ENCODE measurements at places on chromosomes 7 and 10.
A peak's percentile ranks its signal among the peaks of the same experiment; 100 is the strongest.

DNA sequence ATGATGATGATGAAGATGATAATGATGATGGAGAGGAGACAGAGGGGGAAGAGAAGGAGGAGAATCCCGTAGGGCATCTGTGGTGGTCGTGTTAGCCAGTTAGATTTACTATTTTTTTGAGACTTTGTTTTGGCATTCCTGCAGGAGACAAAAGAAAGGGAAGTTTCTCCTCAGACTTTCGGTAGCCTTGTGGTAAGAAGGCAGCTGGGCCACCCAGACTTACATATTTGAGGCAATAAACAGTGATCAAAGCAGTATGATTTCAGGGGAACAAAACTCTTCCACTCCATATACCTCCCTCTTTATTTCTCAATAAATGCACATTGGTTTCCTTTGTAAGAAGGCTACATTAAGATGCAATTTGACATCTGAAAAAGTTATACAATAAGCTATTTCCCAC lies 32.4 kb upstream of the BICC1 start:
- DNase-seq = no peak

DNA sequence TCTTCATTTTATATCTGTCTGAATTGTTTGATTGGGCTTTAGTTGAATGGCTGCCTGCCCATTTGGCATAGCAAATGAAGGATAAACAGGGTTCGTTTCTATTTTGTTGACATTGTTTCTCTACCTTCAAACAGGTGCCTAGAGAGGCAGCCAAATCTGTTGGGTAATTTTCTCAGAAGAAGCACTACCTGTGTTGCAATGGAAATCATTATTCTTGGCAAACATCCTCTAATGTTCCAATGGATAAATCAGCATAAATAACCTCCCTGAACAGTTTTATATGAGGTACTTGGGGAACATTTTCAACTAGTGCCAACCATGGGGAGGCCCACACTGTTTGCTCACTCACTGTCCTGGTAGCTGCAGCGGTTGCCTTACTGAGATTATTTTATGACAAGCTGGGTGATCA lies 64.4 kb upstream of the PLPP4 start:
- no peak for DNase-seq

DNA sequence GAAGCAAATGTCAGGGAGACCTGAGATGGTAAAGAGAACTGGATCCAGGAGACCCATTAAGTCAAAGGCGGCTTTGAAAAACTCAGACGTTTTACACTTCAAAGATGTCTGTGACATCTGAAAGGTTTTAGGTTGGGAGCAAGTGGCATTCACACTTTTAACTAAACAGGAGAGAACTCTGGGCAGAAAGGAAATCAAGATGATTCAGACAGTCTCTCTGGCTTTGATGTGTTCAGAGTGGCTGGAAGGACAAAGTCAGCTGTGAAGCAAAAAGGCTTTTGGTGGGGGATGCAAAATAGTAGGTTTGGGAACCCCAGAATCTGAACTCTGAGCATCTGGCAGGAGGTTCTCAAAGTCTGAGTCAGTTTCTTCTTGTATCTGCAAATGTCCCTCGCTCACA lies 66.6 kb downstream of the PRKCQ start:
- no peak for DNase-seq

- DNase-seq = no peak
Observed at GRCh38 chr7:54782314-54782713, 23.3 kb upstream of the SEC61G start.

DNA sequence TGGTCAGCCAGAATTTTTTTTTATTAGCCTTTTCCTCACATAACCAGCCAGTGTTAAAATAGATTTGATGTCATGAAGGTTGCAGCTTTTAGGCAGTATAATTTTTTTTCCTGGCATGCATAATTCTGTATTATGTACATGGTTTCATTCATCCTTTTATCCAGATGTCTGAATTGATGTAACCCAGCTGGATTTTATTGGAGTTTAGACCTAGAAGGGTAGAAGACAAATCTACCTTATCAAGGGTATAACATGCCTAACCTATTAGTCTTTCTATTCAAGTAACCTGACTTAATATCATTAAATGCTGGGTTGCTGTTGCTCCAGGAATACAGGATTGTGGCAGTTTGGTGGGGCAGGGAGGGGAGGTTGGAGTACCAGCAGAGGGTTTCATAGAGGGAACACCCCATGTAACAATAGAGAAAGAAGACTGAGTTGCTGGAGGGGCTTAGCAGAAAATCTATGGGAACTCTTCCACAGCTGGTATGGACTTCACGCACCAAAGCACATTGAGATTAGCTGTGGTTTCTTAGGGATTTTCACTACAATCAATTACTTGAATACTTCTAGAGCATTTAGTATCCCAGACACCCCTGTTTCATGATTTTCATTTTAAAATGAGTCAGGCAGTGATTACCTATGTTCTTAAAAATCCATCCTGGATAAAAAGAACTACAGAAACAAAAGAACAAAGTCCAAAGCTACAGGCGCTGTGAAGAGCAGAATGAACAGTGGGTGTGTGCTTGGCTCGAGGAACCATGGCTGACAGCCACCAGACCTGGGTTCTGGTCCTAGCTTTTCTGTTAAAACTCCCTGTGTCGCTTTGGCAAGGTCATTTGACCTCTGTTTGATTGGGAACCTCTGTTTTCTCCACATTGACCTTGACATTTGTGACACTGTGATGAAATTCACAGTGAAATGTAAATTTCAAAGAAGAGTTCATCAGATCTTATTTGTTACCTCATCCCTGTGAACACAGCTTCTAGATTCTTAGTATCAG lies 93.5 kb downstream of the CREM start:
- no peak for DNase-seq

GRCh38 chr10:73096449-73097304 lies at the start of gene P4HA1:
Gene P4HA1, minus strand, starts transcription at chr10:73096866. Its CDS starts 21,983 bp downstream, at chr10:73074883.
- DNase-seq = peak; percentile 71

DNA sequence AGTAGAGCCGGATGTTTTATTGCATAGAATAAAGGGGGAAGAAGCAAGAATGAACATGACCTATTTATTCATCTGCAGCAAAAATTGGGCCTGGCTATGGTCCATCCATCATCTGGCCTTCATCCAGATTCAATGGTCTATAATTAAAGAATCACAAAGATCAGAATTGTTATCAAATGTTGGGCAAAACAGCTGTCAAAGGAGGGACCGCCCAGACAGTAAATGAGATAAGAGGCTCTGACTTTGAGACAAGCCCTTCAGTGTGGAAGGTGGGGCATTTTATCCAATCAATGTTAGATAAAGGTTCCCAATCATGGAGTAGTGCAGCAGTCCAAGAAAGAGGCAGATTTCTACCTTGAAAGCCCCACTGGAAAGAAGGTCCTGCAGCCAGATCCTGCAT lies 153.5 kb downstream of the PARD3 start:
- no peak for DNase-seq

GRCh38 chr10:96073722-96074121 lies 30.3 kb downstream of the CCNJ start:
- DNase-seq = no peak

DNA sequence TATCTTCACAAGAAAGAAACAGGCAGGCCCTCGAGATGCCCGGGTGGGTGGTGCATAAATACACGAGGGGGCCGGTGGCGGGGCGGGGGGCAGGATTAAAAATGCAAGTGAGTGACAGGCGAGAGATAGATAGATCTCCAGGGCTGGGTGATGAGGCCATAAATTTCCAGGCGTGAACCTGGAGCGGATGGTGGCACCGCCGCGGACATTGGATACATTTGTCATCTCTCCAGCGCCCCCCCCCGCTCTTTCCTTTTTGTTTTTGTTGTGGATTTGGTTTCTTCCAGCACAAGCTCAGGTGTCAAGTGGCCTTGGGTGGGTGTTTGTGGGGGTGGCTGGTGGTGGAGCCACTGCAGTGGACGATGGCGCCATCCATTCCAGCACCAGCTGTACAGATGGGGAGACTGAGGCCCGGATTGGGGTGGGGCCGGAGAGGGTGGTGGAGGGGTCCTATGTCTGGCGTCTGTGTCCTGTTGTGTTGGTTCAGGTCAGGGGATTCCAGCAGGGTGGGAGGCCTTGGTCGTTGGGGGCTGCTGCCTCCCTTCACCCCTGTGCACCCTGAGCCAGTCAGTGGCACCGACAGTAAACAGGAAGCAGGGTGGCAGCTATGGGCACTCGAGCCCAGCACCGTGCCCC lies 2.9 kb downstream of the ELFN1 start:
- DNase-seq = no peak

DNA sequence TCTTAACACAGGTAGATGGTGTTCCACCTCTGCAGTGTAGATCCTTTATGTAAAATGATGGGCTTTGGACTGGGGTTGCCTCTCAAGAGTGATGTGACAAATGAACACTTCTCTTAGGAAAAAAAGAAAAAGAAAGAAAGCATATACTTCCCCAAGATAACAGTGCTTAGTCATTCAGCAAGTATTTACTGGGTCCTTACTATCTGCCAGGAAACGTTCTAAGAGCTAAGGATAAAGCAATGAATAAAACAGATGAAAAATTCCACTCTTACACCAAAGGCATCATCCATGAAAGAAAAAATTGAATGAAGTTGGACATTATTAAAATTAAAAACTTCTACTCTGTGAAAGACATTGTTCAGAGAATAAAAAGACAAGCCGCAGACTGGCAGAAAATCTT lies 177.3 kb downstream of the C7orf25 start:
- no peak for DNase-seq

DNA sequence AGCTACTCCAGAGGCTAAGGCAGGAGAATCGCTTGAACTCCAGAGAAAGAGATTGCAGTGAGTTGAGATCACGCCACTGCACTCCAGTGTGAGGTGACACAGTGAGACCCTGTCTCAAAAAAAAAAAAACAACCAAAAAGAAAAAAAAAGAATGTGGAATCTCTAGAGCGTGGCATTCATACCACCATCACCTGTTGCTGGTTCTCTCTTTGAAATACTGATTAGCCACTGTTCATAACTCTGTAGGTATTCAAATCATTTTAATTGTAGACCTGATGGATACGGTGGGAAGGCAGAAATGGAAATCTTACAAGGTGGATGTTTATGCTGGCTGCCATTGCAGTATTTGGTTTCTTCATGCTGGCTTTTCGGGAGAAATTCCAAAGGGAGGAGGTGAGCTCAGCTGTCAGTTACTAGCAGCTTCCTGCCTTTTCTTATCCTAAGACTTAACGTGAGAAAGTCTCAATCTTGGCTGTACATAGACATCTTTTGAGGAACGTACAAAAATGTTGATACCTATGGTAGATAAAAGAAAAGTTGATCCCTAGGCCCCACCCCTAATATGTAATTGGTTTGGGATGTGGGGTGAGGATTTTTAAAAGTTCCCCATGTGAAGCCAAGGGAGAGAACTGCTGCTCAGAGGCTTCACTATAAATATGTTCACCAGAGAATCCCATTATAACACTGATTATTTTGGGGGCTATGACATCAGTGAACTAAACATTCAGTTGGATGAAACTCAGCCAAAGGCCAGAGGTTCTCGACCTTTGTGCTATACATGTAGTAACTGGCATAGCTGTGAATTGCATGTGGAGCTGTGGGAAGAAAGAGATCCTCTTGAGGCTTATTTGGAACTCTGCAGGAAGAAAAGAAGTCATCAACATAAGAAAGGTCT lies 26.9 kb upstream of the MKLN1 start:
- no peak for DNase-seq

- no peak for DNase-seq
Observed at GRCh38 chr7:36002900-36003299, 150.2 kb upstream of the EEPD1 start.

- no peak for DNase-seq
Observed at GRCh38 chr7:125412890-125413665, 483.5 kb upstream of the POT1 start.

GRCh38 chr10:103153302-103154197 lies 39.5 kb downstream of the NT5C2 start:
- DNase-seq = no peak

DNA sequence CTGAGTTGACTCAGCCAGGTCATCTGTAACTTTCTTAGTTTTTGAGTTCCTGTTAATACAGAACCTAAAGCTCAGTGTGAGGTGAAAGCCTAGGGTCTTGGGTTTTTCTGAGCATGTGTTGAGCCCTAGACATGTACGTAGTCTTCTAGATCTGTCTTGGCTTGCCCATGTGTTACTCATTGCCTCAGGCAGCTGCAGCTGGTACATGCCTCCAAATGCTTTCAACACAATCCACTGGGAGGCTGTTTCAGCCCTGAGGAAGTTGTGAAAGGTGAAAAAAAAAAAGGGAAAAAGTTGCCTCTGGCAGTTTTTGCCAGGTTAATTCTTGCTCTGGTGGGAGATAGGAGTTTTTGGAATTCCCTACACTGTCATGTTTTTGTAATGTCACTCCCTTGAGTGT lies 134.6 kb downstream of the RNF216 start:
- DNase-seq = no peak

DNA sequence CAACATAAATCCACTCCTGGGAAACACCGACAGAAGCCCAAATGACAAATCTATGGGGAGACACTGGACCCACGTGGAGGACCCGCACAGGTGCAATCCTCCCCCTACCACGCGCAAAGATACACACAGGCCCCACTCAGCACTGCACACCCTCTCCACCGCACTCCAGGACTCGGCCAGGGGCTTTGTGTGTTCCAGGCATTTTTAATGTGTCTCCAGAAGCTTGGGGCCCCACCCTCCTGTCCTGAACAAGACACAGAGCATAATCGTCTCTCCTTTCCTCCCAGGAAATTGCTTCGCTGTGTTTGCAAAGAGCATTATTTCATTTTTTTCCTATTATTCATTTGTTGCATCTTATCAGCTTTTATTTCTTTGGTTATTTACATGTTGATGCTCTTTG lies 82.8 kb downstream of the GLI3 start:
- no peak for DNase-seq

DNA sequence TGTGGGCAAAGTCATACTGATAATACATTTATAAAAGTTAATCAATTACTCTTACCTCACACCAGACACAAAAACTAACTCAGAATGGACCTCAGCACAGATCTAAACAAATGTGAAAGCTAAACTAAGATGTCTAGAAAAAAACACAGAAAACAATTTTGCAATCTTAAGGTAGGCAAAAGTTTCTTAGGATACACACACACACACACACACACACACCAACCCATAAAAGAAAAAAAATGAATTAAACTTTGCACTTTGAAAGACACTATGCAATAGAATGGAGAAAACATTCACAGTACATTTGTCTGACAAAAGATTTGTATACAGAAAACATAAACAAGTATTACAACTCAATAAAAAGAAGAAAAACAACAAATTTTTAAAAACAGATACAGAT lies 70.8 kb upstream of the ZNRF2 start:
- DNase-seq = no peak

DNA sequence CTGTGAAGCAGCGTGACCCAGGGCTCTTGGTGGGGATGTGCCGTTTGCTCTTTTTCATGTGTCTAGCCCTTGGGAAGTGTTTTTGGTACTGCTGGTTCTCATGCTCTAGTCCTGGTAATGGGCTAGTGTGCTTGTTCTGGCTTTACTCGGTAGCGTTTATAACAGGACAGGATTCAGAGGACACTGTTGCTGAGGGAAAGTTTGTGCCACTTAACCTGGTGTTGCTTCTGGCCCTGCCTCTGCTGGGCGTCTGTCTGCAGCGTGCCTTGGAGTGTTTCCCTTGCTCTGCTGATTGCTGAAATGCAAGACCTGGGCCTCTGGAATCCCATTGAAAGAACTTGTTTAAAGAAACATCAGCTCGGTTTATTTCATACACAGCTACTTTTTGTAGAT lies 35.0 kb downstream of the INPP5A start:
- no peak for DNase-seq

All from SHP77 treated with DMSO at 0.1 percent for 48 hours (cell line).